ENCODE measurements at places on chromosomes 2 and 18. TPM values are rescaled to one million over a fixed set of nuclear protein-coding genes. Genes with fewer than 3 reads are reported as not detected.

OR6B2 gene
- total RNA-seq, result not detected

MERTK gene
- 7.9 TPM for total RNA-seq

FBLN7 gene
- 3.9 TPM for total RNA-seq

SLC5A7 gene
- total RNA-seq, result 0.26 TPM

PPP4R3B gene
- 46.4 TPM for total RNA-seq

VSNL1 gene
- total RNA-seq, result 0.66 TPM

ASTL gene
- not detected for total RNA-seq

NEB gene
- 3.9 TPM for total RNA-seq

SLC4A3 gene
- 2.6 TPM for total RNA-seq

MPHOSPH10 gene
- 19.1 TPM for total RNA-seq

RNF25 gene
- 14.8 TPM for total RNA-seq

PRSS56 gene
- total RNA-seq, result not detected

IL1A gene
- total RNA-seq, result not detected

RAB17 gene
- total RNA-seq, result 38.9 TPM

LYG1 gene
- 1.6 TPM for total RNA-seq

NTSR2 gene
- total RNA-seq, result not detected

GDF7 gene
- 7.3 TPM for total RNA-seq

ECEL1 gene
- 0.26 TPM for total RNA-seq

SCYGR5 gene
- total RNA-seq, result not detected

PIEZO2 gene
- 0.33 TPM for total RNA-seq

MRPL30 gene
- total RNA-seq, result 17.6 TPM

FECH gene
- total RNA-seq, result 20.0 TPM

PRKAG3 gene
- not detected for total RNA-seq

RPRM gene
- total RNA-seq, result not detected

KIDINS220 gene
- total RNA-seq, result 45.2 TPM

PIAS2 gene
- 12.5 TPM for total RNA-seq

PCARE gene
- total RNA-seq, result not detected

KCNJ3 gene
- total RNA-seq, result 0.33 TPM

DCDC2C gene
- not detected for total RNA-seq

CCDC141 gene
- total RNA-seq, result 13.7 TPM

TEX51 gene
- not detected for total RNA-seq

QPCT gene
- total RNA-seq, result 3.4 TPM

ZAP70 gene
- 2.1 TPM for total RNA-seq

TUBB6 gene
- 109 TPM for total RNA-seq

CERKL gene
- total RNA-seq, result 0.52 TPM

GAREM1 gene
- total RNA-seq, result 16.8 TPM

RPS27A gene
- 703 TPM for total RNA-seq

SERPINB10 gene
- not detected for total RNA-seq

POTEJ gene
- 0.52 TPM for total RNA-seq

REG3A gene
- total RNA-seq, result 831 TPM

Measured in body of pancreas (tissue), 4 donors.